Stimulated activated CD4-positive, alpha-beta T cell treated with anti-CD3 and anti-CD28 coated beads, TNF-alpha, amount 100 ng/mL, for 1 hour (primary cell): ENCODE measurements at places on chromosomes 6 and 20.

DNA sequence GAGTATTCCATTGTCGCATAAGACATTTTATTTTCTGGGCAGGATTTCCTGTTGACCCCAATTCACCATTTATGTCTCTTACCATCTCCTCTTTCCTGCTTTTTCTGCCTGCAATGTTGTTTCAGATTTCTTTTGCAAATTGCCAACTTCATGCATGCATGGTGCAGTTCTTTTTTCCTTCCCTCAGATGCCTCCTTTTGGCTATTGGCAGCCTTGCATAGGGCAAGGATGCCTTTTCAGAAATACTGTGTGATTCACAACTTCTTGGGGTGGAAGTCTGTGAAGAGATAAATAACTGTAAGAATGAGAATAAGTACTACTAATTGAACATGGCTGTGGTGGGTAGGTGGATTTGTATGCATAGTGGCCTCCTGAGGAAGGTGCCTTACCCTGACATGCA lies 116.7 kb downstream of the SOX4 start:
- no peak for DNase-seq

- DNase-seq, result no peak
Measured at GRCh38 chr6:75791881-75792280, 42.8 kb downstream of the MYO6 start.

GRCh38 chr6:65170273-65170672 lies 536.8 kb downstream of the EYS start:
- DNase-seq, result no peak

GRCh38 chr6:25132934-25133333 lies 146.2 kb upstream of the CARMIL1 start:
- DNase-seq, result no peak

- DNase-seq, result no peak
Measured at GRCh38 chr20:1761116-1761515, 103.5 kb upstream of the SIRPG start.

- DNase-seq, result no peak
Measured at GRCh38 chr6:1040393-1040792, 271.5 kb upstream of the FOXQ1 start.

GRCh38 chr20:49706630-49707091 lies 7.0 kb downstream of the B4GALT5 start:
- DNase-seq, result no peak

DNA sequence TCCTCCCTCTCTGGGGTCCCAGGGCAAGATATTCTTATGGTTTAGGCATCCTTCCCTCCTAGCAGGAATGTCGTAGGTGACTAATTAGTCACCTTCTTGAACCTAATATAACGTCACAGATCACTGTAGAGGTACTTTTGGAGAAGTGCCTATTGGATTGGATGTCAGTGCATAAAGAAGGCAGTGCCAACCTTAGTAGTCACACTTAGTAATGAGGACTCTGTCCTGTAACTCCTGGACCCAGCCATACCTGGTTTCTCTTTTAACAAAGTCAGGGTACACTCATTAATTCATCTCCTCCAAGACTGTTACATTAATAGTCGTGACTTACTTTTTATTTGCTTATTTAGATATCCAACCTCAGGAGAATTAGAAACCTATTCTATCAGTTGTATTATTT lies 20.0 kb downstream of the VTA1 start:
- DNase-seq, result no peak

DNA sequence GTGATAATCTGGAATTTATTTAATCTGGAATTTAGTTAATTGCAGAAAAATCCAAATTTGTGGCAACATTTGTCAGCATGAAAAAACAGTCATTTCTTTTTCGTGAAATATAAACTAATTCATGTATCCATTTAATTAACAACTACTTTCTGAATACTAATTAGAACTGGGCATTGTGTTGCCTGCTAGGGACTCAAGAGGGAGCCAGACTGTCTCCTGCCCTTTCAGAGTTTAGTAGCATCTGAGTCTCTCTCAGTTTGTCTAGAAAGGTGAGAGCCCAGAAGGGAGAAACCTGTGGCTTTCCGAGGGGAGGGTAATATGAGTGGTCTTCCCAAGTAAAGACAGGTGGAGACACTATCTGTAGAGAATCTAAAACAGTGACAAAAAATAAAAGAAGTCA lies 210.9 kb upstream of the HDDC2 start:
- no peak for DNase-seq

DNA sequence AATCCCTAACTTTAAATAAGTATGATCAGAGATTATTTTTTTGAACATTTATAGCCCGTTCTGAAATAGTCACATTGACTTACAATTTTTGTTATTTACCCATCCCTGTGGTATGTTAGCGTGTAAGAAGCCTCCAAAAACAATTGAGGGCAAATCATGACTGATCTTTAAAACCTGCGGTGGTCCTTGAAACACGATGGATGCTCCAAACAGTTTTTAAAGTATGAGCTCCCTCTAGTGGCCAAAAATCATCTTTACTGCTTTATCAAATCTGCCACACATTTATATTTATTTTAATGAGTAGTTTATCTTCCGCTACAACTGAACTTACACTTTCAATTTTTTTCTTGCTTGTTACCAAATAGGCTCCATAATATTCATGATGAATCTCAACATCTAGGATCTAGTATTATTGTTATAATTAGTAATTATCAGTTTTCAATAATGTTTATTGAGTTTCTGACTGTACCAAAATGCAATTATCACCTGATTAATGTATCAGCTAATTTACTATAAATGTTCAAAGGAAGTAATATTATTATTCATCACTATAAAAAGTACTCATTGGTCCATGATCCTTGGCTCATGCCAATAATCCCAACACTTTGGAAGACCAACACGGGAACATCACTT lies 52.2 kb downstream of the MARCKS start:
- no peak for DNase-seq

GRCh38 chr6:35503534-35503933 lies 6.7 kb upstream of the TEAD3 start:
- no peak for DNase-seq

- DNase-seq, result peak; percentile 61
Measured at GRCh38 chr20:33667676-33668465, 1.1 kb downstream of the ACTL10 start.

GRCh38 chr6:2674857-2675256 lies 75.9 kb downstream of the MYLK4 start:
- no peak for DNase-seq
